ENCODE measurements at places on chromosomes 3 and 15. TPM values are rescaled to one million over a fixed set of nuclear protein-coding genes. Genes with fewer than 3 reads are reported as not detected.

The GPR149 gene
- total RNA-seq = not detected

The SLC9C1 gene
- not detected for total RNA-seq

- DNase-seq = peak; percentile 64
Measured at GRCh38 chr3:177680472-177680821, 483.2 kb upstream of the TBL1XR1 start.

DNA sequence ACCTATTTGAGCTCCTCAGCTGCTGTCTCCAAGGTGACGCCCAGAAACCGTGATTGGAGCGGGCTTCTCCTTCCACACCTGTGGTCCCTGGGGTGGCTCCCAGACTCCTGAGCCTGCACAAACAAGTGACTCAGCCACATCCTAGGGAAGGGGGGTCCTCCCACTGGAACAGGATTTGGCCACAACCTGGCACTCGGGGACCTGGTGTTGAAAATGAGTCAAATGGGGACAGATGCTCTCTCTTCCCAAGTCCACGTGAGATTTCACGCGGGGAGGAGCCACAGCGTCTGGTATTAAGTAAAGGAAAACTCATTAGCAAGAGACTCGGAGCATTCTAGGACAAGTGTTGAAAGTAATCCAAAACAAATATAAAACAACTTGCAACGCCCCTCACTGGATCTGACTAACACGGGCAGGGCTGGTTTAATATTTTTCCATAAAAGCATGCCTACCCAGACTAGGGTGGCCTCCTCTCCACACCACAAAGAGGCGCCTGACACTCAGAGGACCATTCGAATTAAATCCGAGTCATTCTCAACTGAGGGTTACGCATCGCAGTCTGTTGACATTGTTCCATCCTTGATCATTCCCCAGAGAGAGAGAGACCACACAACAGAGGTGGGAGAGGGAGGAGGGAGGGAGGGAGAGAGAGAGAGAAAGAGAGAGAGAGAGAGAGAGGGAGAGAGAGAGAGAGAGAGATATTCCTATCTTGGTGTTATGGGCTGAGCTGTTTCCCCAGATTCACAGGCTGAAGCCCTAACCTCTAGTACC is 74.4 kb downstream of the MGLL start:
- peak; percentile 90 for DNase-seq

GRCh38 chr3:143307613-143308183 is 188.1 kb downstream of the CHST2 start:
- peak; percentile 99 for DNase-seq

- no peak for DNase-seq
Measured at GRCh38 chr3:3600665-3601340, 198.4 kb upstream of the LRRN1 start.

Measured in RPMI7951 (cell line).